Stimulated activated CD8-positive, alpha-beta memory T cell treated with anti-CD3 and anti-CD28 coated beads, Interleukin-4, amount 100 ng/mL, for 4 hours (primary cell): ENCODE measurements at places on chromosomes 1 and 21.

DNA sequence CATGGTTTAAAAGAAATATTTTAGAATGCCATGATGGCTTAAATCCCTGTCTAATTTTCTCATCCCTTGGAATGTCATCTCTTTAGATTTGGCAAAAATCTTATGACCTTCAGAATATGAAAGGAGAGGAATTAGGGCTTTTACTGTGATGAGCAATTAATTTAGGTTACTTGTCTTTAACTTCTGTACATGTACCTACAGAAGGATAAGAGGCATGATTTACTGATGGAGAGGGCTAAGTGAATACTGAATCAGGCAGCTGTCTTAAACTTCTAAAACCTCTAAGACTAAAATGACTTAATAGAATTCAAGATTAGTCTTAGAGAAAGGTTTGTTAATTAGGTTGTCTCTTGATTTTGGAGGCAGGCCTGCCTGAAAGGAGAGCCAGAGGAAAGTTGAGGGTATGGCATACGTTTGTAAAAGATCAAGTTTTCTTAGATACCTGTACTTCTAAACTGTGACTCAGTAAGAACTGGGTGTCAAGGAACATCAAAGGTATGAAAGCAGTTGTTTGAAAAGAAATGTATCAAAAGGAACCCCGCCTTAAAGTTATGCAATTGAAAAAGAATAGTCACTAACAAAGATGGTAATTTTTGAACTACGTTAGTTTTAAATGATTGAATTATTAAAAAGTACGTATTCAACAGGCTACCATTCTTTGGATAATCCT, 12.5 kb downstream of the MACO1 start:
- no peak for DNase-seq

- DNase-seq = no peak
These were observed 4.9 kb downstream of the RASSF5 start for GRCh38 chr1:206512058-206512850.

DNA sequence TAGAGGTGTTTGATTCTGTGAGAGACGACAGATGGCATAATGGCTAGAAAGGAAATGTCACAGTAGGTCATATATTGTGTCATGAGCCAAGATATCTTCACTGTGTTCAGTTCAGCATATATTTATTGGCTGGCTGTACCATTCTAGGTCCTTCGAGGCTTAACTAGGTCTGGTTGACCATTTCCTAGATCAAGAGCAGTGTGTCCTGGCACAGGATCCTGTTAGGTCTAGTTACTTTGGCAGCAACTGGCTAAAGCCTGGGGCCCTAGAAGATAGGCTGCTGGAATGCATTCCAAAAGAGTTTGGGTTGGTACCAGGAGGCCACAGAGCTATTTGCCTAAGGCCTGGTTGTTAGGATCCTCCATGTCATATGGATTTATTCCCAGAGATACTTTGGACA, 20.9 kb downstream of the ZBTB40 start:
- no peak for DNase-seq

- DNase-seq = no peak
These were observed 61.9 kb downstream of the EPB41 start for GRCh38 chr1:28976248-28976647.

DNA sequence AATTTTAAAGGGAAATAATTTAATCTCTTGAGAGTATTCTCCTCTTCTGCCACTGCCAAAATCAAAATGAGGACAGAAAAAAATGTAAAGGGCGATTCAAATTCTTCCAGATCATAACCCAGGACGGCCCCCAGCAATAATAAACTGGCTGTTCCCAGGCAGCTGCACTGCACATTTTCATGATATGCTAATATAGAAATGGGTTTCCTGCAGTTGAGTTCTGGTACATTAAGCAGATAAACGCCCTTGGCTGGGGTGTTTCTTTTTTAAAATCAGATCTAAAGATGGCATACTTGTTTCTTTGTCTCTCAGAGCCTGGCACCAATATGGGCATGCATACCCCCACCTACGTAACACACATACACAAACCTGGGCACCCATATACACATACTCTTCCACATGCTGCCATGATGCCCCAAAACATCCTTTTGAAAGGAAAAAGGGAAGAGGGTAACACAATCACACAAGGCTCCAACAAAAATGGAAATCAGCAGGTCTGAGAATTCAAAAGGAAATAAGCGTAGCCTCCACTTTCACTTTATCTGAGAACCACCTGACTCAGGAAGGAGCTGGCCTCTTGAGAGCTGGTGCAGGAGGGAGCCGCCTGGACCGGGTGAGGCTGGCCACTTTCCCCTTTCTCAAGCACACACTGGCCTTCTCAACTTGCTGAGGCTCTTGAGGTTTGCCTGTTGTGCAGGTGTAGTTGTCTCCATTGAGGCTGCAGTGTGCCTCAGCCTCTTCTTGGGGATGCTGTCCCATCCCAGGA, 653.4 kb downstream of the KIF26B start:
- no peak for DNase-seq

DNA sequence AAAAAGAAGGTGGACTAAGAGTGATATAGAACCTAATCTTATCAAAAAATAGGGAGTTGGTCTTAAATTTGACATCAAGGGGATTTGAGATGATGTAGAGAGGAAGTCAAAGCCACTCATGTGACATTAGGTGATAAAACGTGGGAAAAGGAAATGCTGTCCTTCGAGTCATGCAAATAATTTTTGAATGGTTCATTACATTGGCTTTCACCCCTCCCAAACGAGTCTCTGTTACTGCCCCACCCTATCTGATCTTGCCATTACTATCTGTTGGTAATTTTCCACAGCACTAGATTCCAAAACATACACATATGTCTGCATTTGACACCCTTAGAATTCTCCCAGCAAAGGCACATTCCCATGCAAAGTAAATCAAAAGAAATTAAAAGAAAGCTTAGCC, 531.1 kb upstream of the ADAMTS5 start:
- DNase-seq = no peak

DNA sequence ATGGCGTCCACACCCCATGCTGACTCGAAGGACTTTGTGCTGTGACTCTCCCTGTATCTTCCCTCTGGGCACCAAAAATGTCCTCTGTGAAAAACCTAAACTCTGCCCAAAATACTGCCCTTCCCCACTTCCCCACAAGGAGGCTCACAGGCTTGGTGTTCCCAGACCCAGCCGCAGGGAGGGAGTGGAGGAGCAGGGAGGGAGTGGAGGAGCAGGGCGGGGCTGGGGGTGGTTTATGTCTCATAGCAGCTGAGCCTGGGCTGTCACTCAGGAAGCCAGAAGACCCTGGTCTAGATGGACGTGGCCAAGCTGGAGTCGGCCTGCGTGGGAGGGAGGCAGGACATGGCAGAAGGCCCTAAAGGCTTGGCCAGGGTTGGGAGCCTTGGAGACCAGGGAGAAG, 461.7 kb downstream of the PTPRU start:
- DNase-seq = no peak

- no peak for DNase-seq
These were observed 458.0 kb upstream of the DEPDC1 start for GRCh38 chr1:68954841-68955240.

GRCh38 chr21:25788677-25789076, 53.9 kb downstream of the GABPA start:
- DNase-seq = no peak

DNA sequence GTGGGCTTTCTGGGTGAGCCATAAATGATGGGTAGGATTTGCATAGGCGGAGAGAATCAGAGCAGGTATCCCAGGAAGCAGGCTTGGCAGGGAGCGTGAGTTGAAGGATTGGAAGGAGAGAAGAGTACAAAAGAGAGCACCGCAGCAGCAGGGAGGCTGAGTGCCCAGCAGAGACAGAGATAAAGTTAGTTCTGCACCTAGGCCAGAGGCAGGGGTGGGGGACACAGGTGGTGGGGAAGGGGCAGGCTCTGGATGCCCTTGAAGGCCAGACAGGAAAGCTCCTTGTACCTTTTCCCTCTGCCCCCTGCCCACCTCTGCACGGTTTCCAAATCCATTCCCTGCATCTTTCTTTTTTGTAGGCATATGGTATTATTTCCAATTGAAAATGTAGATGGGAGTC, 33.0 kb upstream of the TRABD2B start:
- DNase-seq = no peak

- no peak for DNase-seq
These were observed 58.5 kb downstream of the WDR4 start for GRCh38 chr21:42820616-42821465.

DNA sequence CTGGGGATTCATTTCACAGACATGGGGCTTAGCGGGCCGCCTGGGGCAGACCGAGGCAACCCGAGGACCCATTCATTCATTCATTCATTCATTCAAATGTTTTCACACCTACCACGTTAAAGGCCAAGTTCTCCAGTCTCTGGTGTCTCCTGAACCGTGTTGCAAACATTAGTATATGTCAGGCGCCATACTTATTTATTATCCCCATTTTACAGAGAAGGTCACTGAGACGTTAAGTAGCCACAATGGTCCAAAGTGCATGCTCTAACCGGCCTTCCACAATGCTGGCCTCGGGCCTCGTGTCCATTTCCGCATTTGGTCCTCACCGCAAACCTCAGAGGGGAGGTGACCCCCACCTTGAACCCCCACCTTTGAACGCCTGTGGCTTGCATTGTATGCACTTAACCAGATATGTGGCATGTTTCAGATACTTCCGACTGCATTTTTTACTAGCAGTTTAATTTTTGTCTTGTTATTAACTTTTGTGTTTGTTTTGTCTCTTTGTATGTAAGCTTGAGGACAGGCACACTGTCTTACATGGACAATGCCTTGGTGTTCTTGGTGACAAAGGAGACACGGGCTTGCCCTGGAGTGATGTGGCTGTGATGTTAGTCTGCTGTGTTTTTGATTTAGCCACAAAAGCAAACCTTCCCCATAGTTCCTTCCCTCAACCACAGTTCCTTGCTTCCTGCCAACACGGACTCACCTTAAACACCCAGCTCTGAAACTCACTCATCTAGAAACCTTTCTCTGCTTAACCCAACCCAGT, 1.2 kb upstream of the IFFO2 start:
- no peak for DNase-seq

DNA sequence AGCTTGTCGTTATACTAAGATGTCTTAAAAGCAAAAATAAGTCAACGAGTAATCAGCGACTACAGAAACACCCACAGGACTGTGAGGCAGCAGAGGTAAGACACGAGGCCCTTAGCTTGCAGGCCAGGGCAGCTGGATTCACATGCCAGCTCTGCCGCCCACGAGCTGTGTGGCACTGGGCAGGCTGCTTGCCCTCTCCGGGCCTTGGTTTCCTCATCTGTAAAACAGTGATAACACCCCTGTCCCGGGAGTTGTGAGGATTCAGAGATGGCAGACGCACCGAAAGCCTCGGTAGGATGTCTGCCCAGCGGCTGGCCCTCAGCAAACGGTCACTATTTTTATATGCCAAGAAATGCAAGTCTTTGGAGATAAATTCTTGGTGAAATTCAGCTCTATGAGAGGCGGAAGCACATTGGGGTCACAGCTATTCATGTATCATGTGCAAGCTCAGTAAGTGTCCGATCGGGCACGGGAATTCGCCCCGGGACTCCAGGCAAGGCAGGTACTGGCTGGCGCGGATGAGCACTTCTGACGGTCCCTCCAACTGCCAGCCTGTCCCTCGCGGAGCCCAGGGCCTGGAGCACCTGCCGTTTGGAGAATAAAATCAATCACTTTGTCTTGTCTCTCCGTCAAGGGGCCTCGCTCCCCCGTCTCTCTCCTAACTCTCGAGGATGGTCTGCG, 1.1 kb downstream of the C2CD2 start:
- no peak for DNase-seq

DNA sequence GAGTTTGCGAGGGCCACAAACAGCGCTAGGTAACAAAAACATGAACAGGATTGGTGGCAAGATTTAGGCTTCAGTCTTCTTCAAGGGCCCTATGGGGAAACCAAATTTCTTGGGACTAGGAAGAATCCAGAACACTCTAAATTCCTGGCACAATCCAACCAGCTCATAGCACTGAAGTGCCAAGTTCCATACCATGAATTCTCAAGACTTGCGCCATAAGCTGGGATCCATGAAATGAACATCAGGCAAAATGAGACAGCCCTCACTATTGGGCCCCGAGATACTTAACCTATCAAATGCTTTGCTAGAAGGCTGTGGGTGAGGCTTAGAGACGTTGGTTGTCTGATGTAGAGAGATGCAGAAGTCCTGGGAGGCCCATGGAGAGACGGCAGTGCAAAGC, 322.1 kb downstream of the PAPPA2 start:
- DNase-seq = no peak

GRCh38 chr1:167100730-167101129, 6.9 kb downstream of the STYXL2 start:
- no peak for DNase-seq

- DNase-seq = no peak
These were observed 62.2 kb upstream of the SLC44A3 start for GRCh38 chr1:94757931-94758330.

DNA sequence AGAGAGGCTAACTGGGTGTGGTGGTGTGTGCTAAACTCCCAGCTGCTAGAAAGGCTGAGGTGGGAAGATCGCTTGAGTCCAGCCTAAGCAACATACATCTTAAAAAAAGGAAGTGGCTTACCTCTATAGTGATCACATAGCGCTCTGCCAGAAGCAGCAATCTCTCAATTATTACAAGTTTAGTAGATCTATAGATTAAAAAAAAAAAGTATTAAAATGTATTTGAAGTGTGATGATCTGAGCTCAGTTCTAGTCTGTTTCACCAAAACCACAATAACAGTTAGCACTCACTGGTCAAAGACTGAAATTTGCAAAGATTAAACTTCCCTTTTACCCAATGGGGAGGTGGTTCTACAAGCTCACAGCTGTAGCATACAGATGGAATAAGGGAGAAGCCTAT, 76.3 kb downstream of the USP24 start:
- DNase-seq = no peak

- DNase-seq = no peak
These were observed 50.1 kb downstream of the CRP start for GRCh38 chr1:159664247-159664646.

DNA sequence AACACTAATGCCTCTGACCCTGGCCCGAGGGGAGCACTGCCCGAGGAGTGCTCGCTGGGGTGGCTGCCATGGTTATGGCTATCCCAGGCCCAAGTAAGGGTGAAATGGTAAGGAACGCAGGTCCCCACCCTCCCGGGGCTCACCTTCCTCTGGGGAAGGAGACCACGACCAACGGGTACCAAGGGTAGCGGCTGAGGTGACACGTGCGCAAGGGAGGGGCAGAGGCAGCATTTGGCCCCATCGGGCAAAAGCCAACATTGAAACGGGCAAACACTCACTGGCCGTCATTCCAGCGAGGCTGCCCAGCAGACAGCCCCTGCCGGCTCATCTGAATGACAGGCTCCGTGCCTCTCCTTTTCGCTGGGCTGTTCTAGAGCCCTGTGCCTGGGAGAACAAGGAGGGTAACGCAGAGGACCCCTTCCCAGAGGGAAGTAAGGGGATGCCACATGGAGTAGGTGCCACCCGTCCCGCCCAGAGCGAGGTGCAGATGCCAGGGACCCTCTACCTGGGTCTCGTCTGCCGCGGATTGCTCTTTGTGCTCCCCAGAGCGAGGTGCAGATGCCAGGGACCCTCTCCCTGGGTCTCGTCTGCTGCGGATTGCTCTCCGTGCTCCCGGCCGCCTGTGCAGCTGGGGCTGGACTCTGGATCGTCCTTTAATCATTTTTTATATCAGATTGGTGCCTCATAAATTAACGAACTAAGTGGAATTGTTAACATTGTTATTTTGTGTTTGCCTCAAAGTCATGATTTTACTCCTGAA, 16.2 kb downstream of the ACTRT2 start:
- DNase-seq = no peak

GRCh38 chr1:158037008-158037865, 43.8 kb downstream of the KIRREL1 start:
- DNase-seq = no peak

GRCh38 chr21:34986561-34987500, 62.3 kb downstream of the RUNX1 start:
- DNase-seq = no peak
